ENCODE measurements at places on chromosomes 7 and 10.

GRCh38 chr10:49076741-49077521 lies 38.4 kb downstream of the VSTM4 start:
- no peak for DNase-seq

DNA sequence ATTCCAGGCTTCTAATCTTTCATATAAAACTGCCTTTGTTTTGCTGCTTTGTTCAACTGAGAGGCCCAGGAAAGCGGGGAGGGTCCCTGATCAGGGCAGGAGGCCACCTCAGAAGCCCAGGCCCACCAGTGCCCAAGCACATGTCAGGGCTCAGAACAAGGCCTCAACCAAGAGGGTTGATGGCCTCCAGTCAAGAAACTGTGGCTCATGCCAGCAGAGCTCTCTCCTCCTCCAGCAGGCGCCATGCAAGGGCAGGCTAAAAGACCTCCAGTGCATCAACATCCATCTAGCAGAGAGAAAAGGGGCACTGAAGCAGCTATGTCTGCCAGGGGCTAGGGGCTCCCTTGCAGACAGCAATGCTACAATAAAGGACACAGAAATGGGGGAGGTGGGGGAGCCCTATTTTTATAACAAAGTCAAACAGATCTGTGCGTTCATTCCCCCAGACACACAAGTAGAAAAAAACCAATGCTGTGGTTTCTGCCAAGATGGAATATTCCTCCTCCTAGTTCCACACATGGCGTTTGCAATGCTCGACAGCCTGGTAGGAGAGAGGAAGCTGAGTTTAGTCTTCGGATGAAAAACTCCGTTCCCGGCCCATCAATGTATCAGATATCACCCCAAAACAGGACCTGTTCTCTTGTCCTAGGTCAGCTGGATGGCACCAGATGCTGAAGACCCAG lies 34.0 kb downstream of the PSAP start:
- no peak for DNase-seq

DNA sequence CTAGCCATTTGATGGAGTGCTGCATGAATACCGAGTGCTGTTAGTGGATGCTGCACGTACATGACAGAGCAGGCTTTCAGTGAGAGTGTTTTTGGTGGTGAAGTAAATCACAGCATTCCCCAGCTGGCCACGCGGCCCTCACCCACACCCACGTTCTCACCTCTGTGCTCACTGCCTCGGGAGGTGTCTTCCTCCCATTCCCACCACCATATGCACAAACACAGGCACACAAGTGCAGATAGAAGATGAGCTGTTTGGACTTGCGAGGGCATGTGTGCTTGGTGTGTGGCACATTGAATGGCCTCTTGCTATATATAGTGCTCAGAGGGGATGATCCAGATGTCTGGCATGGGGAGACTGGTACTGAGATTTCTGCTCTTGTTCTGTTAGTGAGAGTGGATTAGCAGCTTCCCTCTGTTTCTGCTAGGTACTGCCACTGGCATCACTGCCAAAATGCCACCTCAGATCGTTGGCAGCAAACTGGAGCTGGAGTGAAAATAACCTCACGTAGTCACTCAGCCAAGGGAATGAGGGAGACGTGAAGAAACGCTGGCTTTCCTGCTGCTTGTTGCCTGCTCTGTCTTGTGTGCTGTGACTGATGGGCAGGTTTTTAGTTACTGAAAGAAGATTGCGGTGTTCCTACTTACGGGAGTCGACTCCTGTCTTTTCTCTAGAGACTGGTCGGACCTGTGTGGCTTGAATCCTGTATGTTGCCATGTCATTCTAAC lies 19.1 kb downstream of the DNAJB6 start:
- no peak for DNase-seq

- DNase-seq: no peak
Observed at GRCh38 chr10:123559823-123560092, 106.4 kb upstream of the GPR26 start.

- no peak for DNase-seq
Observed at GRCh38 chr7:96729820-96730219, 20.2 kb upstream of the SEM1 start.

DNA sequence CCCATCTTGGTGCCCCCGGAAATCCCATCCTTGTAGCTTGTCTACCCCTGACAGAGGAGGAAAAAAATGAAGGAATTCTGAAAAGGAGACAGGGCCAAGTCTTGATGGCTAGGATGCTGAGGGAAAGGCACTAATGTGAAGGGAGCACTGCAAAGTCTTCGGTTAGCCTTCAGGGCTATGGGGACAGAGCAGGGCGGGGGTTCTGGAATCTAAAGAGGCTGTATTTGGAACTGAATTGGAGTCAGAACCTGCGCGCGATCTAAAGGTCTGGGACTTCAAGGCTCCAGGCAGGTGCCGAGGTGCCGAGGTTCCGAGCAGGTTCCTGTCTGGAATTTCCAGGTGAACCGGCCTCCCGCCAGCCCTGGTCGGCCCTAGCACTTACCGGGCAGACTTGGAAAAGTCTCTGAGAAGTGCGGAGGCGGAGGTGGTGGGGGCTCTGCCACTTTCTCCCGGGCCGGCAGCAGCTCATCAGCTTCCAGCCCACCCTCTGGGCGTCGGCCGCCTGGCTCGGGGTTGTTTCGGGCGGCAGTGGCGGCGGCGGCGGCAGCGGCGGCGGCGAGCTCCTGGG lies 781 bp downstream of the GBX1 start:
- no peak for DNase-seq

DNA sequence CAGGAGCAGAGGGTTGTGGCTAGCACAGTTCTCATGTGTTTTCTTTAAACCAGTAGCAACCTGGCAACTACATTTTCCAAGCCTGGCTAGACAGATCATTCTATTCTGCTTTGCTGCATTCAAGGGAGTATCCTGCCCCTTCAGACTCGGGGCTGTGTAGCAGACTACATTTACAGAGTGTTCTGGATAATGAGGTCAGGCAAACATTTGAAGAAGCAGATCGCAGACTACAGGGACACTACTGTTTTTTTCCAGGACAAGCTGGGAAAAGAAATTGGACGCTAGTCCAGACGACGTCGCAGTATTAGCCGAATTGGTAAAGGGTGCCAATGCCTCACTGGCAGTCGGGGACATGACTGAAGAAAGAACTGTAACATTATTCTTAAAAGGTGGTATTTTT lies 61.0 kb upstream of the PAPSS2 start:
- no peak for DNase-seq

GRCh38 chr10:77818378-77818777 lies 108.2 kb downstream of the DLG5 start:
- no peak for DNase-seq

DNA sequence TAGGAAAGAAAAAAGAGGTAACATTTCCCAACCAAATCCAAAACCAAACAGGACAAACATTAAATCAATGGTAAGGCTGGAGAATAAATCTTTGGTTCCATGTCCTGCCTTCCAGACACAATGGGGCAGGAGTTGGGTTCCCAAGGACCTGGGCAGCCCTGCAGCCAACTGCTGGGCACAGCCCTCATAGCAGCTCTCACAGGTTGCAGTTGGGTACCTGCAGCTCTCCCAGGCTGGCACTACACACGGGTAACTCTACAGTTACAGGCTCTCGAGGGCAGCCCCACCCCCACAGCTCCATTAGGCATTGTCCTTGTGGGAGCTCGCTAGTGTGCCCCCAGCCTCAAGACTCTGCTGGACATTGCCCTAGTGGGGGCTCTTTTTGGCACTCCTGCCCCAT lies 7.5 kb downstream of the GRB10 start:
- DNase-seq: no peak

DNA sequence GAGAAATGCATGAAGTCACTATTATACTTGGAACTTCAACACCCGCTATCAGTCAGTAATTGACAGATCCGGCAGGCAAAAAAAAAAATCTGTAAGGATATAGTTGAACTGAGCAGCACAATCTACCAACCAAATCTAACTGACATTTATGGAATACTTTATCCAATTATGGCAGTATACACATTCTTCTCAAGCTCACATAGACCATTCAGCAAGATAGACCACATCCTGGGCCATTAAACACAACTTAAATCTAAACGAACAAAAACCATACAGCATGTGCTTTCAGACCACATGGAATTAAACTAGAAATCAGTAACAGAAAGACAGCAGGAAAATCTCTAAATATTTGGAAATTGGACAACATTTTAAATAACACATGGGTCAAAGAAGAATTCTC lies 112.7 kb downstream of the MPP7 start:
- no peak for DNase-seq

- DNase-seq: no peak
Observed at GRCh38 chr7:80612880-80613279, 25.6 kb upstream of the CD36 start.

GRCh38 chr10:91743465-91743864 lies 54.8 kb upstream of the TNKS2 start:
- DNase-seq: no peak

DNA sequence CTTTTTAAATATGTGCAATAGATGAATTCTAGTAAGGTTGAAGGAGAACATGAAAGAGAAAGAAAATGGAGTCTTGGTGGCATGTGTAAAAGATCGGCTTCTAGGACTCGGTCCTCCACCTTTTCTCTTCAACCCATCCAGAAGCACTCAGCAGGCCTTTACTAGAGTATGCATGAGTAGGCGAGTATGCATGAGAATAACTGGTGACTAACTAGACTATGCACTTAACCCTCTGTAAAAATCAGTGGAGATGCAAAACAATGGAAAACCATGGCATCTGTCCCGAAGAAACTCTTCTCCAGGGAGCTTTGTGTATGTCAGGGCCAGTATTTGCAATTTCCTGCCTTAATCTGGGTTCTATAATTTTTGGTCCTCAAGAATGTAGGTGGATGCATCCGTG lies 40.0 kb upstream of the GRB10 start:
- DNase-seq: no peak

GRCh38 chr7:83419013-83419412 lies 229.9 kb downstream of the SEMA3E start:
- DNase-seq: no peak

DNA sequence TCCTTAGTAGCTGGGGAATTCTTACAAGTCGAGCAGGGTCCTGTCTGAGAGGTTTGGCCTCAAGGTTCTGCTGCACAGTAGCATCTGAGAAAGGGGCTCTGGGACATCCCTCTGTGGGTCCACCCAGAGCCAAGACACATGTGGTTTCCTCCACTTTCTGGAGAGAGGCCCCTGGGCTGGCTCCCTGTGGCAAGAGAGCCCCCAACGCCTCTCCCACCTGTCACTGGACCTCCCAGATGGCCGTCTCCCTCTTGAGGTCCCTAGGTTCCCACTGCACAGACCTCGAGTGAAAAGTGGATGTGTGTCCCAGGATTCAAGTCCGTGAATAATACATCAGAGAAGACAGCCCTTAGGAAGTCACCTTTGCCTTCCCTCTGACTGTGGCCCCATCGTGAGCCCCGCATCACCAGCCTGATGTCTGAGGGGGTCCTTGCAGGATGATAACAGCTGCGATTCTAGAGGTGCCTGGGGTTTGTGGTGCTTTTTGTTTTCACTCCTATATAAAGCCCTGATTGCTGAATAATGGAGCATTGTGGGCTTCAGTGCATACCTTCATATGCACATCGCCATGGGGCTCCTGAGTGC lies 319.0 kb downstream of the GLRX3 start:
- no peak for DNase-seq

DNA sequence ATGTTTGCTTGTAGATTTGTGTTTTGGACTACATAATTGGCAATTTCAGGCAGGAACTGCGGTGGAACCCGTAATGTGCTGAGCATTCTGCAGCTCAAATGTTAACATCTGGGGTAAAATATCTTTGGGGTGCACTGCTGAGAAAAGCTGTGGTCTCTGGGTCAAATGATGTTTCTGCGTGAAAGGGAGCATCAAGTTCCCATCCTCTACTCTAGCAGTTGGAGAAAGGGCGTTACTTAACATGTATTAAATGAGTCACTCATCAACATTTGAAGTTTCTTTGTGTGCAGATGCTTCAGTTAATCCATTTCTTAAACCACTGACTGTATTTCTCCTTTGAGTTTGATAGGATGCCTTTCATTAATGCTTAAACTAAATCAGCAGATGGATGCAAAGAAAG lies 273.1 kb upstream of the PITRM1 start:
- DNase-seq: no peak

DNA sequence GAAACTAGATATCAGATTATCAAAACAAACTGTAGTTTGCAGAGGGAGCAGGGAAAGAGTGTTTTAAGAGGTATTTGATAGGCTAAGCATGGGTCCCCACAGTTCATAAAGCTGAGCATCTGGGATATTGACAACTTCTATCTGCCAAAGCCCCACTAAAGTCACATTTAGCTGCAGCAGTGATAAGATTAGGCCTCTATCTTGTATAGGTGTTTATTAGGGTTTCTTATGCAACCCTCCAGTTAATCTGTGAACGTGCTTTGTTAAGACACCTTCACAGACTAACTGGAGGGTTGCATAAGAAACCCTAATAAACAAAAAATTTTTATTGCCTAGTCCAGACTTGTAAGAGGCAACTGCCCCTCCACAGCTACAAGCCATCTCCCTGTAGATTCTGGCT lies 78.0 kb downstream of the CYP51A1 start:
- no peak for DNase-seq

DNA sequence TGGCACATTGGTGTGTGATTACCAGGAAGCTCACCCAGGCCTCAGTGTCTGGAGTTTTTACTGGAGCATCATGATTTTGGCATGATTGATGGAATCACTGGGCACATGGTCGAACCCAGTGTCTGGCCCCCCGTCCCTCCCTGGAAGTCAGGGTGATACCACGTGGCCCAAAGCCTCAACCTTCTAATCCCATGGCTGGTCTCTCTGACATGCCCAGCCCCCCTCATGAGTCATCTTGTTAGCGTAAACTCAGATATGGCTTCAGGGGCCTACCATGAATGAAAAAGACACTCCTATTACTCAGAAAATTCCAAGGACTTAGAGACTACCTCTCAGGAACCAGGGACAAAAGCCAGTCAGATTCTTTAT lies 109.3 kb downstream of the GRK5 start:
- no peak for DNase-seq

DNA sequence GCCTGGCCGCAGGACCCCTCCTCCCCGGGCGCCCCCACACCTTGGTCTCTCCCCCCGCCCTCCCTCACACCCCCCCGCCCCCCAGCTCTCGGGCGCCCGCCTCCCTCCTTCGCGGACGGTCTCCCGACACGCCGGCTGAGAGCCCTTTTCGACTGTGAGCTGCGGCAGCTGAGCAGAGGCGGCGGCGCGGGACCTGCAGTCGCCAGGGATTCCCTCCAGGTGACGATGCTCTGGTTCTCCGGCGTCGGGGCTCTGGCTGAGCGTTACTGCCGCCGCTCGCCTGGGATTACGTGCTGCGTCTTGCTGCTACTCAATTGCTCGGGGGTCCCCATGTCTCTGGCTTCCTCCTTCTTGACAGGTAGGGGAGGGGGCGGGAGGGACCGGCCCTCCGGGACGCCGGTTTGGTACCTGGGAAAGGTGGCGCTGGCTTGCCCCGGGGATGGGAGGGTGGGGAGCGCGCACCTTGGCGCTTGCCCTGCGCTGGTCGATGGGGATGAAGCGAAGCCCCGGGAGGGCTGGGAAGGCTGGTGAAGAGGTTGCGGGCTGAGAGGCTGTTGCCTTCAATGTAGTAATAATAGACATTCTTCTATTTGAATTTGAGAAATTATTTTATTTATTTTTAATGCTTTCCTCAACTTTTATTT lies at the start of gene BMPER:
Gene BMPER (plus strand): TSS at position 151 of the 644 bp plus-strand sequence. CDS start 75 bp downstream, at position 226.
- no peak for DNase-seq

GRCh38 chr7:124322561-124322960 lies 289.7 kb upstream of the TMEM229A start:
- no peak for DNase-seq

GRCh38 chr7:135177028-135177696 lies 6.7 kb upstream of the CYREN start:
- DNase-seq: no peak

GRCh38 chr10:45398595-45398994 lies 24.6 kb downstream of the ALOX5 start:
- no peak for DNase-seq

Data from stimulated activated CD8-positive, alpha-beta memory T cell treated with anti-CD3 and anti-CD28 coated beads, Interleukin-7, amount 100 ng/mL, for 24 hours (primary cell).